ENCODE measurements at places on chromosomes 5 and 9. TPM values are rescaled to one million over a fixed set of nuclear protein-coding genes. Genes with fewer than 3 reads are reported as not detected.

- DNase-seq: no peak
Measured at GRCh38 chr9:130259044-130259443, 6.5 kb upstream of the HMCN2 start.

DNA sequence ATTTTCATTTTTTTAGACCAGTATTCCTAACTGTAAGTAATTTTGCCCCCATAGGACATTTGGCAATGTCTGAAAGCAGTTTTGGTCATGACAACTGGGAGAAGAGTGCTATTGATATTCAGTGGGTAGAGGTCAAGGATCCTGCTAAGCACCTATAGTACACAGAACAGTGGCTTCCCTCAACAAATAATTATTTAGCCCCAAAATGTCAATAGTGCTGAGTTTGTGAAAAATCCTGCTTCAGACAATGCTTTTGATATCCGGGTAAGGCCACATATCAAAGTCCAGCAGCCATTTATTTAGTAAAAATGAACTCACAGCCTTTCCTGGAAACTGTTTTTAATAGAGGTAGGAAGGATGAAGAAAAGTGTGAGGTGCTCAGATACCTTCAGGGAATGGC lies 8.1 kb upstream of the TARS1 start:
- no peak for DNase-seq

GRCh38 chr9:81497091-81497490 lies 192.3 kb downstream of the TLE1 start:
- DNase-seq: no peak

DNA sequence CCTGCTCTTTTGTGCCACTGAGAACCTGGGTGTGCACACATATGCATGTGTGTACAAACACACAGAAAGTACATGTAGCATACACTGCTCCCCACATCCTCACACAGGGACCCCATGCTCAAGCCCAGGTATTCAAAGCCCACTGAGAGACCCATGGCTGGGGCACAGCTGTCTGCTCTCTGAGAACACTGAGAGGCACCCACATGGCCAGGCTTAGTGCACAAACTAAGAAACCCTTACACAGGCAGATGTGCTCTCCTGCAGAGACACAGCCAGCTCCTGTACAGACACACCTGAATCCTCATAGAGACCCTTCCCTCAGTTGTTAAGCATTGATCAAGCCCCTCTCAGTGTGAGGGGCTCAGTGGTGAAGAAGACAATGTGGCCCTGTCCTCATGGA lies 92.5 kb downstream of the CACNA1B start:
- DNase-seq: no peak

GRCh38 chr5:137446615-137447014 lies 52.5 kb downstream of the SPOCK1 start:
- no peak for DNase-seq

DNA sequence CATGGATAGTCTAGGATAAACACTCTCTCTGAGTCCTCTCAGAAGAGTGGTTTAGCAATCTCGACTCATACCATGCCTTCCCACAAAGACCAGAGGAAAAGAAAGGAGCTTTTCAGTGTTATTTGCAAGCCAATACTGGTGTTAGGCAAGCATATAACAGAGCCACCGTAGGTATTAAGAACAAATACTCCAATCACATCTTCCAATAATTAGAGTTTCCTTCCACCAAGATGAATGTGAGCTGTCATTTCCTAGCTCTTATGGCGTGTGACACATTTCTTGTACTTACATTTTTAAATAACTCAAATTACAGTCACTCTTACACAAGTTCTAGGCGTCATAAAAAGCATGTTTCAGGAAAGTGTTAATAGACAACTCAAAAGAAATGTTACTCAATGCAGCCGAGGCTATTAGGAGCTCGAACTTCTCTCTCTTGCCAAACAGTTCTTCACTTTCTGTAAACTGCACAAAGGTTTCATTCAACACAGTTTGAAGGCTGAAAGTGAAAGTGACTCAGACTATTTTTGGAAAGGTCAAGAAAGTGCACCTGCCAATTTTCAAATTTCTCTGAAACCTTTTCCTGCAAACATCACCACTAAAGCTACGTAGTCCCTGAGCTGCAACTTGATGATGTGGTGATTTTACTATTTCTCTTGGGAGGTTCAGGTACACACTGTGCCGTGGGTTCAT lies 153.8 kb downstream of the AUH start:
- DNase-seq: peak; percentile 50

- DNase-seq: peak; percentile 38
Measured at GRCh38 chr9:89844535-89844934, 239.7 kb downstream of the GADD45G start.

GRCh38 chr9:112447283-112447761 lies 39.3 kb upstream of the KIAA1958 start:
- no peak for DNase-seq

DNA sequence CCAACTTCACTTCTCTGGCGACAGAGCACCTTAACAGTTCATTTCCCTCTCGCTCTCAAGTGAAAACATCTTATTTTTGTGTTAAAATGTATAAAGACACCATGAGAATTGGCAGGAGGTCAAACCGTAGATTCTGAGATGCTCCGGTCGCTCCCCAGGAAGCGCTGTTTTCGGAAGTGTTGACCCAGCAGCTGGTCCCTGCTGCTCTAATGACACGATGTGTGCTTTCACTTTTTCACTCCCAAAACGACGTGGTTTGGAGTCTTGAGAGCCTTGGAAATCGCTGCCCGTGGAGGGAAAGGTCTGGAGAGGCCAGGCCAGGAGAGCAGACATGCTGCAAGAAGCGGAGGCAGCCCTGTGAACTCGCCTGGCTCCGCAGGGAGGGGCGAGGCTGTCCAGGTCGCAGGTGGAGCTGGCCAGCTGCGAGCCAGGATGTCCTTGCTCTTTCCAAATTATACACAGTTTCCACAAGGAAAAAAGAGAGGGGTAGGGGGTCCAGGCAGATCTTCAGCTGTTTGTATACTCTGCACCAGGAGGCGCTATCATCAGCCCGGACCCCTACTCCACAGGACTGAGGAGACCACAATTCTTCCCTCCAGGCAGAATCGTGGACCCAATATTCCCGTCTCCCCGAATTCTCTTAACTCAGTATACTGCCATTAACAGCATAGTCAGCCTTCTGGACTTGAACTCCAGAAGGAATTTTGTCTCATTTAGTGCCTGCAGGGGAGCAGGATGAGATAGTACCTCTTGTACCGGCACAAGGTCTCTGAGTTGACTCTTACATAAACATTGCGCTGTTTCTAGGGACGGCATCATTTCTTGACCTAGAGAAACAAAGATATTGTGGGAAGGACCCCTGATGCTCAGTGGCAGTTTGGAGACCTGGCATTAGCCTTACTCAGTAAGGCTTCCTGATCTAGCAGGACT lies 248.6 kb upstream of the ANKRD55 start:
- peak; percentile 90 for DNase-seq

The GKAP1 gene
- polyA plus RNA-seq: 12.4 TPM

The TNFSF15 gene
- 12.0 TPM for polyA plus RNA-seq

The FRMD3 gene
- polyA plus RNA-seq: 2.5 TPM

DNA sequence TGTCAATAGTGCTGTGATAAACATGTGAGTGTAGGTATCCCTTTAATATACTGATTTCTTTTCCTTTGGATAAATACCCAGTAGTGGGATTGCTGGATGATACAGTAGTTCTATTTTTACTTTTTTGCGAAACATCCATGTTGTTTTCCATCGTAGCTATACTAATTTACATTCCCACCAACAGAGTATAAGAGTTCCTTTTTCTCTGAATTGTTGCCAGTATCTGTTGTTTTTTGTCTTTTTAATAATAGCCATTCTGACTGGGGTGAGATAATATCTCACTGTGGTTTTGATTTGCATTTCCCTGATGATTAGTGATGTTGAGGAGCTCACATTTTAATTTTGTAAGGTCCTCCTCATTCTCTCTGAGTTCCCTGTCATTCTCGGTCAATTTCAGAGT lies 71.1 kb upstream of the NFIL3 start:
- no peak for DNase-seq

GRCh38 chr5:171454549-171454948 lies 35.1 kb downstream of the FGF18 start:
- no peak for DNase-seq

GRCh38 chr9:98935071-98935505 lies 8.6 kb upstream of the COL15A1 start:
- no peak for DNase-seq

DNA sequence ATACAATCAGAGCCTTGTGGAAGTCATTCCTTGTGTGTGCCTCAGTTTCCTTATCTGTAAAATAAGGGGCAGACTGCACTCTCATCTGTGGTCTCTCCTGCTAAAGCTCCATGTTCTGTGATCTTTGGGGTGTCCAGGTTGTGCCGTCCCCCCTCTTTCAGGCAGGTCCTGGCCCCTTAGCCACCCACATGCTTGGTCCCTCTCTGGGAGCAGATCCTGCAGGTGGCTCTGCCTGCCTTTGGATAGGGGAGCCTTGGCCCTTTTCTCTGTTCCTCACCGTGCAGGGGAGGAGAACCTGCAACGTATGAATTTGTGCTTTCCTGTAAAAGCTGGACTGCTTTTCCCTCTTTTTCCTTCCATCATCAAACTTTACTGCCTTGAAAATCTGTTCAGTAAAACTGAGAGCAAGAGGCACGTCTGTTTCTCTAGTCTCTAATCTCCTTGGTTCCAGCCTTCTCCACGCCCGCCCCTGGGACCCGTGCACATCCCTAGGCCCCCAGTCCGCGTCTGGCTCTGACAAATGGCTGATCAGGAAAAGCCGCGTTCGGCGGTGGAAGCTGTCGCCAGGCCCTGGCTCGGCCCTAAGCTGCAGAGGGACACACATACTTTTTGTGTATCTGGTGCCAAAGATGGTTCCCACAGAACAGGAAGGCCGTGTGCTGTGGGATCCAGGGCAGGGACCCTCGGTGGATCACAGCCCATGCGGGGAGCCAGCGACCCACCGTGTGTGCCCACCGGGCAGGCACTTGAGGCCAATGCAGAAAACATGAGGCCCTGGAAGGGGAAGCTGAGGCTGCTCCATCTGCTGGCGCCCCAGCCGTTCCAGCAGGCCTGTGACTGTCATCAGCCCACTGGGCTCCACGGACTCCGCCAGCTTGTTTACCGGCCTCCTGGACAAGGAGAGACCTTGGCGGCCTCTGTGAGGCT lies 43.4 kb upstream of the COL5A1 start:
- DNase-seq: no peak

- peak; percentile 6 for DNase-seq
Measured at GRCh38 chr9:110316261-110317075, 21.2 kb downstream of the TXNDC8 start.

GRCh38 chr5:142151436-142152383 lies 43.1 kb downstream of the NDFIP1 start:
- peak; percentile 70 for DNase-seq

DNA sequence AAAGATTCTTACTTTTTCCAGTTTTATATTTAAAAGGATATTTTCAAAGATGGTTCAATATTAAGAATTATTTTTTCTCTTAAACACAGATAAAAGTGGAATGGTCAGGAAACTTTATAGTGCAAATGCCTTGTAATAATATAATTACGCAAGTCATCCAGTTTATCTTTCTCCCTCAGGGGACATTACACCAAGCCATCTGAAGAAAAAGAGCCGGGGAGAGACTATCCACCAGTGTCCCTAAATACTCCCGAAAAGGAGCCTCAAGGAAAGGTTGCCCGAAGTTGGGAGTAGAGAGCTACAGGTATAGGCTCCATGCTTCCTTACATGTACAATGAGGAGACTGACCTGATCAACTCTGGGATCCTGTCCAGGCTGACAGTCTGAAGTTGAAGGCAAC lies 101.1 kb downstream of the SERINC5 start:
- DNase-seq: no peak
